Stimulated activated CD4-positive, alpha-beta T cell treated with anti-CD3 and anti-CD28 coated beads, Interleukin-12 subunit alpha, Interleukin-12 subunit beta, amount 100 ng/mL, for 24 hours (primary cell): ENCODE measurements at places on chromosomes 16 and 17.

DNA sequence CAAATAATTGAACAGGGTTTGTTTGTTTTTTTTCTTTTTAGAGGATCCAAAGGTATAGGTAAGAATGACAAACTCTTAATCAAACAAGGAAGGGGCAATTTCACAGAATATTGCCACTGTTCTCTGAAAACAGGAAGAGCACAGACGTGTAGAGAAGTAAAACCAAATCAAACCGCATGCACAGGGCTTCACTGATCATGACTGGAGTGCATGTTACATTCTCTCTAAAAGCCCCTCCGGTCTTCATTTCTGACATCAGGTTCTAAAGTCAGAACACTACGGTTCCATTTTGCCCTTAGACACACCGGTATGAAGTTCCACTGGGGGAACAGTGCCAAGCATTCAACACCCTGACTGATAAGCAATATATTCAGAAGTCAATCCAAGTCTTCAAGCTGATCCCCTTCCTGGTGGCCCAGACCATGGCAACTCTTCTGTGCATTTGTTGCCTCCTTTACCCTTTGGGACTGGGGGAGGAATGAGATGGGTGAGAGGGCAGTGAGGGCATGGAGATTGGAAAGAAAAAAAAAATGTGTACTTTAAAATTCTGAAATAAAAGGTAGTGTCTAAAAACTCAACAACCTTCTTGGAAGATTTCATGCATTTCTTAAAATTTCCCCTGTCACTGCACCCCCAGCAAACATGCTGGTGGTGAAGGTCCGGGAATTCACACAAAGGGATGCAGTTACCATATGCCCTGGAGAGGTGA, 1.4 kb downstream of the MMD start:
- DNase-seq: no peak

DNA sequence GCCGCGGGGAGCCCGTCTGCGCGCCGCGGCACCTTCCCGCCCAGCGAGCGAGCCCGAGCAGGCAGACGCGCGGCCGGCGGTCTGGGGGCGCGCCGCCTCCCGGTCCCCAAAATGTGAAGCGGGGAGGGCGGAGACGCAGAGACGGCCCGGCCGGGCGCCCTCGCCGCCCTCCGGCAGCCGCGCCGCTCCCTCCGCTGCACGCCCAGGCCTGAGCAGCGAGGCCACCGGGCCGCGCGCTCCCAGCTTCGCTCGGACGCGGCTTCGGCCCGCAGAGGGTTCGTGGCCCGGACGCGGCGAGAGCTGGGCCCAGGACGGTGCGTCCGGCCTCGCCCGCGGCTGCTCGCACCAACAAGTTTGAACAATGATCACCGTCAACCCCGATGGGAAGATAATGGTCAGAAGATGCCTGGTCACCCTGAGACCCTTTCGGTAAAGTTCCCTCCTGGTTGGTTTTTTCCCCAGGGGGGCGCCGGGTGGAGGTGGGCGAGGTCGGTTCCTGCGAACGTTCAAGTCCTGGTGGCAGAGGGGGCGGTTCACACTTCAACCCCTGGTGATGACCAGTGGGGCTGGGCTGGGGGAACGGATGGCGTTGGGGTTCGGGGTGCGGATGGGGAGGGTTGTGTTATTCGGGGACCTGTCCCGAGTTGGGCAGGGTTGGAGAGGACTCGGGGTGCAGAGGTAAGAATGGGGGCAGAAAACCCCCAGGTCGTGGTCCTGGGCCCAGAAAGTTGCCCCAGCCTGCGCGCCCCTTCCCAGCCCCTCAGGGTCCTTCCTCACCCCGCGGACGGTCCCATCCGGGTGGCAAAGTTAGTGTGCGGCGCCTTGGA, 678 bp downstream of the MGAT5B start:
- DNase-seq: no peak

DNA sequence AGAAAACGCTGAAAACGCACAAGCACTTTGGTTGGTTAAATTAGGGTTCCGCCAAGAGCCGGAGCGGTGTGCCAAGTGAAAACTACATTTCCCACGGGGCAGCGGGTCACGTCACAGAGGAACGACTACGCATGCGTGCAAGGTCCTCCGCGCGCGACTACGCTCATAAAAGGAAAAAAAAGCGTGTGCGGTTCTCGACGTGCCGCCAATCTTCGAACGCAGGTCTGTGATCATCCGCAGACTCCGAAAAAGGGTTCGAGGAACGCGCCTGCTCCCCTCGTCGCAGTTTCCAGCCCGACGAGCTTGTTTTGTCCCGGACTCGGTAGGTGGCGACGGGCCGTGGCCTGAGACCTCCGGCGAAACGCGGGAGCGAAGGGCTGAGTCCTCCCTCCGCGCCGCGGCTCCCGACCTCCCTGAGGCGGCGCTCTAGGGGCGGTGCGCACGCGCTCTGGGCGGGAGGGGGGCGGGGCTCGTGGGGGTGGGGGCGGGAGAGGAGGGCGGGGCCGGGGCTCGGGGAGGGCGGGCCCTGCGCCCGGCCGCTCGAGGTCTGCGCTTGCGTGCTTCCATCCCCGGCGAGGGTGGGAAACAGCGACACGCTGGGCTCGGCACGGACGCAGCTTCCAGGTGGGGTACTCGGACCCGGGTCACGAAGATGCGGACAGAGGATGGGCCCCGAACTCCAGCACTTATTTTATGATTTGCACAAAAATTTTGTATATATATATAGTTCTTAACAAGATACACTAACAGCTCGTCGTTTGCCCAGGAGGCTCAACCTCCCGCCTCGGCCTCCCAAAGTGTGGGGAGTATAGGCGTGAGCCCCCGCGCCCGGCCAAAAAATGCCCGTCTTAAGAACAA, at the start of gene SGF29:
TSS of gene SGF29 (plus strand) at position 145 of the 858 bp plus-strand sequence. CDS start 27,150 bp downstream, outside the sequence.
- peak; percentile 88 for DNase-seq

- DNase-seq: no peak
These were observed 55.7 kb upstream of the CACNG5 start for GRCh38 chr17:66779237-66779606.

- no peak for DNase-seq
These were observed 868 bp downstream of the FAM20A start for GRCh38 chr17:68600067-68600930.

DNA sequence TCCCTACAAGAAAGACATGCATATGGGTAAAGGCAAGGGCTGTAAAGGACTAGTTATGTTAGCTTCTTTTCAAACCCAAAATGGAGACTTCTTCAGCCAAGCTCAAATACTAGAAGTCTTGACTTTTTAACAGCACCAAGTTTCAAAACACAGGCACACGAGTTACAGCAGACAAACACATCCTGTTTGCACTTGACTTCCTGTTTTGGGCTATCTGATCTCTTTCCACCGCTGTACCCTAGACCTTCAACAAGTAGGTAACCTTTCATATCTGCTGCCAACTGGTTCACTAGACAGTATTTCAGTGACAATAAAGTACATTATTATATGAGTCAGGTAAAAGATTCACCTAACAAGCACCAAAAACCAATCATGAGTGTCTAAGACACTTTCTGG, 12.3 kb downstream of the RFFL start:
- DNase-seq: no peak

GRCh38 chr17:72812823-72813222, 279.7 kb downstream of the SLC39A11 start:
- DNase-seq: no peak

GRCh38 chr16:1744338-1744840, 27.0 kb downstream of the NME3 start:
- no peak for DNase-seq

DNA sequence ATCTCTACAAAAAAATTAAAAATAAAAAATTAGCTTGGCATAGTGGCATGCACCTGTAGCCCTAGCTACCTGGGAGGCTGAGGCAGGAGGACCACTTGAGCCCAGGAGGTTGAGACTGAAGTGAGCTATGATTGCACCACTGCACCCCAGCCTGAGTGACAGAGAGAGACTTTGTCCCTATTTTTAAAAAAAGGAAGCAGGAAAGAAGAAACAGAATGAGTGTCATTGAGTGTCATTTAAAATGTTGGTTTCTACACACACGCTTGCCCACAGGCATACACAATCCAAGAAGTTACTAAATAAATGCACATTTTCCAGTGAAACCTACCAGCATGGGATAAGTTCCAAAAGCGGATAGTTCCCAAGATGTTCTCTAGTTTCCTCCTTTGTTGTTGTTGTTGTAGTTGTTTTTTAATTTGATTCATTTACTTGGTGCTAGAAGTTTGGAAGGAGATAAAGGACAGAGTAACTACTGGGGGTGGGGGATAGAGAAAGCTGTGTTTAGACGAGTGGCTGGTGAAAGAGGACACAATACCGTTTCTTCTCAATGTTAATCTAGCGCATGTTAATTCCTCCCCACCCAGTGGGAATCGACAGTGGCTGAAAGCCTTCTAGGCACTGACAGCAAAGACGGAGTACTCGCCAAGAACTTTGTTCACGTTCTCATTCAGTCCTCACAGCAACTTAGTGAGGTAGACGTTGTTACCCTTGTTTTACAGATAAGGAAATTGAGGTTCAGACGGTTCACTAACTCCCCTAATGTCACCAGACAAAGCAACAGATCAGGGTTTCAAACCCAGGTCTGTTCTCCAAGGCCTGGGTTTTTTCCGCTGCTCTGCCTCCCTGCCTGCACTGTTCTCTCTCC, 17.3 kb downstream of the MRPS23 start:
- DNase-seq: no peak

DNA sequence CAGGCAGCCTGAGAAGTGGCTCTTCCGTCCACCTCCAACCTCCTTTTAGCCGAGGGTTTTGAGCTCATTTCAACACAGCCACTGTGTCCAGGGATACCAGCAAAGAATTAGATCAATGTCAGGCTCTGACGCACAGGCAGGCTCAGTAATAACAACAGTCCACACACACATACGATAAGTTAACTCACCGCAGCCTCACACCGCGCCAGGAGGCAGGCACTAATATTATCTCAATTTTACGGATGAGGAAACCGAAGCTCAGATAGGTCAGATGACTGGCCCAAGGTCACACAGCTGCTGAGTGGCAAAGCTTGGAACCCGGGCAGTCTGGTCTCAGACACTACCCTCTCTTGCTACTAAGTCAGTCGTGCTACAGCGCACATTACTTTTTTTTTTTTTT, 22.9 kb downstream of the ABR start:
- DNase-seq: no peak

GRCh38 chr16:53041320-53042051, 11.2 kb downstream of the CHD9NB start:
- no peak for DNase-seq

GRCh38 chr16:77585379-77586251, 136.7 kb upstream of the NUDT7 start:
- DNase-seq: no peak

DNA sequence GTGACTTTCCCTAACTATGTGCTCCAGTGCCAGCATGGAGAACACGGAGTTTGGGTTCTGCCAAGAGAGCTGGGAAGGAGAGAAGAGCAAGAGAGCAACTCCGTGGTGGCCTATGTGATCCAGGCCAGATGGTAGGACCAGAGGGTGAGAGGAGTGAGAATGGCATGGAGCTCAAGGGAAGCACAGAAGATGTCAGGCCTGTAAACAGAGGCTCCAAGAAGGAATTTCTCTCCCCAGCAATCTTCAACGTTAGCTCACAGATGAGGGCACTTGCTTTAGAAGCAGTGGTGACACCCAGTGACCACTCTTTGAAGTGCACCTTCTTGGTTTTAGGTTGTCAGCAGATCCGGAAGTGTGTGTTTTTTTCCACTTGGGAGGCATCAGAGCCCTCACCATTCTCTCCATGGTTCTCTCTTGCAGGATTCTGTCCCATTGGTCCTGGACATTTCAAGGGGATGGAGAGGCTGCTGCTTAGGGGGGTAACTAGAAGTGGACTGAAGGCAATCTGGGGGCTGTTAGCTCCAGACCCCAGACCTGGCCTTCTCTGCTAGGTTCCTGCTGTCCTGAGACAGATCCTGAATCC, 18.1 kb upstream of the TMEM98 start:
- peak; percentile 11 for DNase-seq

DNA sequence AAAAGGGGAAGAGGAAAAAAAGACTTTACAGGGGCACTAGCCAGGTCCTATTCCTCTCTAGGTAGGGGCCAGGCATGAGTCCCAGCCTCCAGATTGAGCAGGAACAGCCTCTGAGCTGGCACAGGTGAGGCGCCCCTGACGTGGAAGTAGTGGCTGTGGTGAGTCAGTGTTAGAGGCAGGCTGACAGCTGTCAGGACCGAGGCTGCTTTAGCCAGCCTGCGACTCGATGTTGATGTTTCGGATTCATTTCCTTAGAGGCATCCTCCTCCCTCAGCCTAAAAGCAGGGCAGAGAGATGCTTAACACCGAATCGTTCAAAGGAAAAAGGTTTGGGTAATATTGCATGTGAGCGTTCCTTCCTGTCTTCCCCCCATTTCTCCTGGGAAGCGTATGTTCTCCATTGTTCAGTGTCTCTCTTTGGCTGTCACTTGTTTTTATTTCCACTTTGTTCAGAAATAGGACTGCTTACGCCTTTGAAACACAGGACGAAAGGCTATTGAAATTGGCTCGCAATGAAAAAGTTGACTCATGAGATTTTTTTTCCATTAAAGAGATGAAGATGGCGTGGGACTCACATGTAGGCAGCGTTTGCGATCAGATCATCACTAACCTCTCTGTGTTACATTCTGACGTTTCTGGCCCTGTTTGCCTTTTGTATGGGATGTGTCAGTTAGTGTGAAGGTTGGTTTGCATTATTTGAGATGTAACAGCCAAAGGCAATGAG, 1.3 kb downstream of the KIAA0513 start:
- DNase-seq: peak; percentile 62

DNA sequence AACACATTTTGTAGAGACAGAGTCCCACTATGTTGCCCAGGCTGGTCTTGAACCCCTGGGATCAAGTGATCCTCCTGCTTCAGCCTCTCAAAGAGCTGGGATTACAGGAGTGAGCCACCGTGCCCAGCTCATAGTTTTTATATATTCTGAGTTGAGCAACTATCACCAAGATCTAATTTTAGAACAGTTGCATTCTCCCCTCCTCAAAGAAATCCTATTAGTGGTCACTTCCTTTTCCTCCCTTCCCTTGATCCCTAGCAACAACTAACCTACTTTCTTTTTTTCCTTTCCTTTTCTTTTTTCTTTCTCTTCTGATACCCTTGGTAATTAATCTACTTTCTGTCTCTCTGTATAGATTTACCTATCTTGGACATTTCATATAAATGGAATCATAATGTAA, 61.5 kb upstream of the B4GALNT2 start:
- no peak for DNase-seq

GRCh38 chr17:29615048-29615385, 7.7 kb downstream of the CORO6 start:
- no peak for DNase-seq

DNA sequence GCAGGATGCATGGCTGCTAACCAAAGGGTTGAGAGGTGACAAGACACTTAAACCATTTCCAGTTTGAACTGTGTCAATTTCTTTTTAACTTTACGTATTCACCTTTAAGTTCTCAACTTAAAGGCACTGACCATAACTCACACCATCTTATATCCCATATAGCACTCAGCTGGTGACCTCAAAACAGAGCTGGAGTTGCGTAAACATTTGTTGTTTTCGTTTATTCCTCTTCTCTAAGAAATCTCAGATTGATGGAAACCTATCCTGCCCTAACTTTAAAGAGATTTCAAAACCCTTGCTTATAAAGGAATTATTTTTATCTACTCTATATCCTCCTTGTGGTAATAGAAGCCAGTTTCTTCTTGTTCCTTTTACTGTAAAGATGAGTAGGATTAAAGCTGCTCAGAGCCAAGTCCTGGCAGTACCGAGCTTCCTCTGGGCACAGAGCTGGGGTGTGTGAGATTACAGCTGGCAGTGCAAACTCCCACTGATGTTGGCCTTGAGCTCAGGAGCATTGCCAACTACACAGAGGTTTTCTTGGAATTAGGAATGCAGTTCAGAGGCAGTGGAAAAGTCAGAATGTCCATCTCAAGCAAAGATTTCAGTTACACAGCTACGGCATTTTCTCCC, 1.3 kb downstream of the KCTD2 start:
- DNase-seq: no peak

- no peak for DNase-seq
These were observed 15.2 kb downstream of the KRT23 start for GRCh38 chr17:40922239-40922638.
